ENCODE measurements at places on chromosomes 7 and 10.

DNA sequence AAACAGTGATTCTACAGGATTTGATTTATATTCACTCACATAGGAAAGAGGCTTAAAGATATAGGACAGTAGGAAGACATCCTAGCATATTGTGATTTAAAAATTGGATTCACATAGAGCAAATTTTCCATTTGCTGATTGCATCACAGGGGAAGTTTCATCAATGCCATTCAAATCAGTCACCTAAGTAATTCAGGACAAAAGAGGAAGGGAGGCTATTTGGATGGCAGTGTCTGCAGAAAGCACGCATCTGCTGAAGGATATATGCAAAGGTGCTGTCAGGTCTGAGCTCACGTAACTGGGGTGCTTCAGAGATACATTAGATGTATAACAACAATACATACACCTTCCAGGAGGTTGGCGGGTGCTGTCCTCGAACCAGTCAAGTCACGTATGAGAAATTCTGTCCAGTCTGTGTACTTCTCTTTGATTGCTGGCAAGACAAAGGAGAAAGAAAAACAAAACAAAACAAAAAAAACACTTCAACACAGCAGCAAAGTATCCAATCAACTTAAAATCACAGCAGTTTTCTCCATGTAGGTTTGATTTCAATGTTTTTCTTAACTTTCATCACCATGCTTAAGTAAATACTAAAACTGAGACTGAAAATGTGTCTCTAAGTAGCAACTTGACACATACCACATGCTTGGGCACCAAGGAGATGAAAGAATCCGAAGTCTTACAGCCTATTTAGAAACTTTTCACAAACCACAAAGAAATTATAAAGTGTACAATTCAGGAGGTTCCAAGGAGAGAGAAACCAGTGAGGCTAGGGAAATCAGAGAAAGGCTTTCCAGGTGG lies 125.1 kb downstream of the SFMBT2 start:
- no peak for DNase-seq

DNA sequence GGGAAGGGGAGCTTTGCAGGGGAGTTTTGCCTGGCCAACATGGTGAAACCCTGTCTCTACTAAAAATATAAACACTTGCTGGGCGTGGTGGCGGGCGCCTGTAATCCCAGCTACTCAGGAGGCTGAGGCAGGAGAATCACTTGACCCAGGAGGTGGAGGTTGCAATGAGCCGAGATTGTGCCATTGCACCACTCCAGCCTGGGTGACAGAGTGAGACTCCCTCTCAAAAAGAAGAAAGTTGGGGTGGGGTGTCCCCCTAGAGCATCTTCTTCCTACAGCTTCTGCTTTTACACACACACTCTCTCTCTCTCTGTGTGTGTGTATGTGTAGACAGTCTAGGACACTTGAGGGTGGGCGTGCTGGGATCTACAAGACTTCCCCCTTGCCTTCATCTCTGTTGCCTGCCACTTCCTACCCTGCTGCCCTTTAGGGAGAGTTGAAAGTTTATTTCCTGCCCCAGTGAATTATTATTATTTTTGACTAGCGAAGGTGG lies 21.7 kb downstream of the PLAU start:
- DNase-seq: no peak

DNA sequence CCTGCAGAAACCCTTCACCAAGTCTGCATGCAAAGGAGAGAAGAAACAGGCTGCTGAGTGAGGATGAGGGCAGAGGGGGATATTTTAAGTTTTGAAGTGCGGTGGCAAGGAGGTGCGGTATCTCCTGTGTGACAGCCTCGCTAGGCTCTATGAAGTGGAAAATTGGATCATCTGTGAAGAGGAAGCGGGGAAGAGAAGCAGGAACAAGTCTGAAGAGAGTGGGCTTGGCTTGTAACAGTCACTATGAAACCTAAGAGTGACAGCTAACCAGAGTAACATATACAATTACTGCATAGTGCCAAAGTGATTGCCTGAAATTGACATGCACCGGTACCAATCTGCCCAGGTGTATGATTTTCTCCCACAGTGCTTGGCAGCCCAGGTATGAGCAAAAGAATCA lies 287.5 kb upstream of the KLF14 start:
- no peak for DNase-seq

- peak; percentile 17 for DNase-seq
These were observed 24.8 kb upstream of the SFMBT2 start for GRCh38 chr10:7435674-7436073.

- no peak for DNase-seq
These were observed 49.1 kb downstream of the PRKCQ start for GRCh38 chr10:6530966-6531365.

DNA sequence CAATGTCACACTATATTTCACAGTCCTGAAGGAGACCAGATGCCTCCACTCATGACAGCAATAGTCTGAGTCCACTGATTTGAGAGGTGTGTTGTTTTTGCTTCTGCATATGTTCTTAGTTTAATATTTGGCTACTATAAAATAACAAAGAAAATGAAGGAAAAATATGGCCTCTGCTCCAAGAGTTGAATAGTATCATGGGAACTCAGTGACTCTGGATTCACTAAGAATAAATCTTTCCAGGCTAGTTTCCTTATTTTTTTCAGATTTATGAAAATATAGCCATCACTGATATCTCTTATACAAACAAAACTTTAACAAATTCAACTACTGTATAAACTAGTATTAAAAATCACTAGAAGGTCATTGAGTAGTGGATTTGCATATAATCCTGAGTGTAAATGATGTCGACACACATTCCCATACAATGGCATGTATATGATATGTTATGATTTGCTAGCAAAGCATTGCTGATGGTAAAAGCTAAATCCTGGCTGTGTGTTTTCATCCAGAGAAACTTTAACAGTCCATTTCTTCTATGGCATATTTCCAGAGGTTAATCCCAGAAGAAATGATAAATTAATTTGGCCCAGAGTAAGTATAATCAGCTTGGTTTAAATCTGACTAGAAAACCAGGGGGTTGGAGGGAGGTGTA lies 66.0 kb upstream of the VIPR2 start:
- DNase-seq: no peak

DNA sequence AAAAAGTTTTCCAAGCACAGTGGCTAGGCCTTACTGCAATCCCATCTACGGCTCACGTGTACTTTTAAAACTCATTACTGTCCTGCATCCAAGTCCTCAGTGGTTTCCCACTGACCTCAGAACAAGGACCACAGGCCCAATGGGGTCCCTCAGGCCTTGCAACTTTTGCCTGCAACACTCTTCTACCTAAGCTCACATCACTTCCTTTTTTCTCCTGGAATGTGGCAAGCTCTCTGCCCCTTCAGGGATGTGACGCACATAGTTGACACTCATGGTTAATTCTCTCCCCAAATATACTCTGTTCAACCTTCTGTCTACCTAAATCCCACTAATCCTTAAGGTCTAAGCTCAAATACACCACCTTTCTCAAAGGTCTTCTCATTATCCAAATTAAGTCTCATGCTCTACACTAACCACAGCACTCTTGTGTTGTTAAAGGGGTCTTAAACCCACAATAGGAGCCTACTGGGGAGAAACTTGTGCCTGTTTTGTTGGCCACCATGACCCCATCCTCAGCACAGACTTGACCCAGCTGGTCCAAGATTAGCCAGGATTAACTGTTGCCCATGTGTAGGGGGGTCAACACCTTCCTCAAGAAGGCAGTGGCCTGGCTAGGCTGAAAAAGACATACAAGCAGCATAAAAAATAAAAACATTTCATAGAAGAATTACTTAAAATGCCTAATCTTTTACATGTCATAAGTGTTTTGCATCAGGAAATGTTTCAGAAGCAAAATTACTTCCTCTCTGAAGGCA lies 15.2 kb downstream of the HNRNPF start:
- no peak for DNase-seq

- no peak for DNase-seq
These were observed 119.9 kb downstream of the LARP4B start for GRCh38 chr10:811379-812175.

Data from GM06990 (cell line).